ENCODE measurements at places on chromosomes 6 and 20. TPM values are rescaled to one million over a fixed set of nuclear protein-coding genes. Genes with fewer than 3 reads are reported as not detected.

- H3K4me1 ChIP-seq: no peaks in the 10 kb centered on the region
- H3K27ac ChIP-seq: no peak overlapping the region
- H3K27me3 ChIP-seq: peaks cover 1% of the 10 kb centered on the region
- no peaks in the 10 kb centered on the region for H3K36me3 ChIP-seq
These were observed 191.1 kb upstream of the HEY2 start for GRCh38 chr6:125558241-125558843.

- DNase-seq: no peak
- peak overlapping the region; percentile 100 for H3K4me3 ChIP-seq
- H3K4me1 ChIP-seq: peaks cover 2% of the 10 kb centered on the region
- no peaks in the 10 kb centered on the region for H3K36me3 ChIP-seq
These were observed 70.7 kb upstream of the PRSS16 start for GRCh38 chr6:27176523-27177484.

- H3K27ac ChIP-seq: no peak overlapping the region
- H3K4me3 ChIP-seq: peak overlapping the region; percentile 79
- peak; percentile 72 for DNase-seq
- peaks cover 6% of the 10 kb centered on the region for H3K4me1 ChIP-seq
- H3K27me3 ChIP-seq: no peaks in the 10 kb centered on the region
These were observed 26.7 kb downstream of the GPX6 start for GRCh38 chr6:28488916-28489365.

DNA sequence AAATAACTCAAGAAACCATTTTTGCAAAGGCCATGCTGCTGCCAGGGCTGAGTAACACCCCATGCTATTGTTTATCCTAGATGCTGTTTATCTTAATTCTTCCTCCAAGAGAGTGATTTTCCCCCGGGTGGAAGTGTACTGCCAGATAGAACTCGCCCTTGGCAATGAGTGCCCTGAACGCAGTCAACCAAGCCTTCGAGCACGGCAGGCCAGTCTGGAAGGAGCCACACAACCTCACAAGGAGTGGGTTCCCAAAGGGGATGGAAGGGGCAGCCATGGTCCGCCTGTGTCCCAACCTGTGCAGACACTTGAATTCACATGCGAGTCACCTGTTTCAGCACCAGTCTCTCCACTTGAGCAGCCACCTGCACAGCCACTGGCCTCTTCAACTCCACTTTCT, 31.9 kb downstream of the PNPLA1 start:
- DNase-seq: no peak
- H3K4me3 ChIP-seq: no peak overlapping the region
- H3K36me3 ChIP-seq: no peaks in the 10 kb centered on the region
- no peak overlapping the region for H3K27ac ChIP-seq
- H3K27me3 ChIP-seq: no peaks in the 10 kb centered on the region

DNA sequence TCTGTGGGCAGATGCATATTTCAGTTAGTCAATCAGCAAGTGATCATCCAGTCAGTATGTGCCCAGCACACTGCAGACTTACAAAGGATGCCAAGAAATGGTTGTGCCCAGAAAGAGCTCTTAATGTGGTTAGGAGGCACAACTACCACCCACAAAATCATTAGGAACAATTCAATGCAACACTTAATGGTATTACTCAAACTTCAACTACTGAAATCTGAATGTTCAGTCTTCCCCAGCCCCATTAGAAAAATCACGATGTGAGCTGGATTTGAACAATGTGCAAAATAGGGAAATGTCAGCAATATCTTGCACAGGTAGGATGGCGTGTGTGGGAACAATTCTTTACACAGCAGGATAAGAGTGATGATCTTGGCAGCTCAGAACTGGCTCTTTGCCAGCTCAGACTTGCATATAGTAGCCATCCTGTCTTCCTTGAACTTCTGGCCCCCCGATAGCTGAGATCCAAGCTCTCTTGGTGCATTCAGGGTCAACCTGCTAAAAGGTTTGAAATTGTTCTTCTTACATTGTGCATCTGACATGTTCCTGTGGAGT, 556.7 kb upstream of the HTR1E start:
- no peaks in the 10 kb centered on the region for H3K27me3 ChIP-seq
- DNase-seq: no peak
- no peaks in the 10 kb centered on the region for H3K36me3 ChIP-seq
- H3K4me3 ChIP-seq: no peak overlapping the region
- H3K27ac ChIP-seq: no peak overlapping the region
- no peaks in the 10 kb centered on the region for H3K4me1 ChIP-seq

DNA sequence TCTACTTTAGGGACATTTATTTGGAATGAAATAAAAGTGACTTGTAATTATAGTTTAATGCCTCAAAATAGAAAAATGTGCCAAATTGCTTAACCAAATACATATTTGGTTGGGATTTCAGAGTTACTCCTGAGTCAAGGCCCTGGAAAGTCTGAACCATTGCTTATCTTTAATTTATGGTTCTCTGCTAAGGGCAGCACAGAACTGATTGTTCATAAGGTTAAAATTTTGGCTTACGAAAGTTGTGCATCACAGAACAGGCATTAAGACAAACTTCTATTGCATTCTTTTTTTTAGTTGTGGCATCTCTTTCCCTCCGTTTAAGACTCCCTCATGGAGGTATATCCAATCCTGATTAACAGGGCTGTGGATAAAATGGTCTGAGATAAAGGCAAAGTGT, 92.2 kb upstream of the TENT5A start:
- H3K36me3 ChIP-seq: no peaks in the 10 kb centered on the region
- no peak for DNase-seq
- H3K27ac ChIP-seq: no peak overlapping the region
- no peaks in the 10 kb centered on the region for H3K27me3 ChIP-seq

DNA sequence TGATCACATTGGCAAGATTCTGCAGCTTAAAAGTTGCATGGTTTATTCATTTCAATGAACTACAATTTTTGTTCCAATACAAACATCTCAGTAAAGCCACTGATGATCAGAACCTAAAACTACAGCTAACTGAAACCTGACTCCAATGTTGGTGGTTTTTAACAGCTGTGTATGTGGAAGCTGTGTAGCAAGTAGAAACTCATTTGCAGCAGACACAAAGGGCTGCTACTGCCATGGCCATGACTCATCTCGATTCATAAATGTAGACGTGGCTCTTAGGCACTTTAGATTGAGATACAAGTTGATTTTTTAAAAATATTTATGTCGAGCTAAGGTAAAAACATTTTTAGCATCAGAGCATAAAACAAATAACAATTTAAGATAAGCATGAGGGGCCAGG, 19.5 kb upstream of the MAP3K4 start:
- DNase-seq: no peak
- no peaks in the 10 kb centered on the region for H3K36me3 ChIP-seq
- no peaks in the 10 kb centered on the region for H3K4me1 ChIP-seq

TUBB1 gene
- not detected for total RNA-seq

Data from H1 (cell line).